ENCODE measurements at places on chromosomes 13 and 19.

- DNase-seq: no peak
Observed at GRCh38 chr13:33139780-33140535, 123.7 kb downstream of the KL start.

- no peak for DNase-seq
Observed at GRCh38 chr13:105327581-105328126, 1207.8 kb downstream of the EFNB2 start.

GRCh38 chr13:49608651-49609331 lies 19.5 kb upstream of the ARL11 start:
- DNase-seq: no peak

DNA sequence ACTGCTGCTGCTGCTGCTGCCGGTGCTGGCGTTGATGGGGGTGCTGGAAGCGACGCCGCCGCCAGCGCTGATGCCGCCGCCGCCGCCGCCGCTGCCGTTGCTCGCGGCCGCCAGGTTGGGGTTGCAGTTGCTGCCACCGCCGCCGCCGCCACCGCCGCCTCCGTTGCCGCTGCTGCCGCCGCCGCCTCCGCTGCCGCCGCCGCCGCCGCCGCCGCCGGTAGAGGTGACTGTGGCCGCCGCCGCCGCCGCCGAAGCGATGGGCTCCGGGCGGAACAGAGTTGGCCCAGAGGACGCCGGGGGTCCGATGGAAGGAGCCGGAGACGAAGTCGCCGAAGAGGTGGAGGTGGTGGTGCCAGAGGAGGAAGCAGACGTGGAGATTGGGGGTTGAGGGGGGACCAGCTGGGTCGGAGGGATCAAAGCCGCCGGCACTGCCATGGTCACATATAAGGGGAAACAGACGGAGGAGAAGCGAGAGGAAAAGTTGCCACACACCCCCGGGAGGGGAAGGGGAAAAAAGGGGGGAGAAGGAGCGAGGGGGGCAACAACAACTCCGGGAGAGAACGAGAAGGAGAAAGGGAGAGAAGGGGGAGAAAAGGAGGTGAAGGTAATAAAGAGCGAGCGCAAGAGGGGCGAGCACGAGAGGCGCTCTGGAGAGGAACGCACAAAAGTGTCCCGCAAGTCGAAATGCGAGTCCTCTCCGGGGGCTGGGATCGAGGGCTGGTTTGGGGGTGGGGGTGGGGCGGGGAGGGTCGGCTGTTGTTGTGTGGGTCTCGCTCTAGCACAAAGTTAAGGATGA lies 471 bp downstream of the DACH1 start:
- DNase-seq: peak; percentile 0

DNA sequence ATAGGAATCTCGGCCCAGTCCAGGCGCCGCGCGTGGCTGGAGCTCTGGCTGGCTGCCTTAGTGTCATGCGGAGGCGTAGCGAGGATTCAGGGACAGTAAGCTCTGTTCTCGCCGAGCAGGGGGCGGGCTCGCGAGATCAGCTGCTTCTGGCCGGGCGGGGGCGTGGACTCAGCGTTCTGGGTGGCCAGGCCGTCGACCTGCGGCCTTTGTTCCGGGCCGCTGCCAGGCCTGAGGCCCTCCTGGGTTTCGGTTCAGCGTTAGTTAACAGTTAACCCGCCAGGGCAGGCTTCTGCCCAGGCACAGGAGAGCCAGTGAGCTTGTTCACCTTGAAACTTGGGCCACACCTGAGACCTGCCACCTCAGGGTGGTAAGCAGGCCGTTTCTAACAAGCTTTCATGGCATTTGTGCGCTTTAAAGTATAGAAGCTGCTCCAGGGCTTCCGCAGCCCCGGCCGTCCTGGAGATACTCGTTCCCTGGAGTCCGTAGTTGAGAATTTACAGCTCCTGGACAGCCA lies 332.2 kb upstream of the SGCG start:
- no peak for DNase-seq
